ENCODE measurements at places on chromosomes 3 and 15.

DNA sequence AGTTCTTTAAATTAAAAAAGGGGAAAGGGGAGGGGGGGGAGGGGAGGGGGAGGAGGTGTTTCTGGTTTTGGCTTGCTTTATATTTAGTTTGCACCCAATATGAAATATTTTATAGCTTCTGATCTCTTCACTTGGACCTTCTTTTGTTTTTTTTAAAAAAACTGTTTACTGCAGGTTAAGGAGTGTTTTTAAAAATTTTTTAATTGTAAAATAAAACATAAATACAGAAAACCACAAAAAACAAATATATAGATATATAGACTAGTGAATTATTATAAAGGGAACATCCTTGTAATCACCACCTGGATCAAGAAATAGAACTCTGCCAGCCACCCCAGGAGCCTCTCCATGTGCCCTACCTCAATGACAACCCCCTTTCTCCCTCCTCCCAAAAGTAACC lies 861 bp upstream of the MYLK start:
- DNase-seq: no peak

DNA sequence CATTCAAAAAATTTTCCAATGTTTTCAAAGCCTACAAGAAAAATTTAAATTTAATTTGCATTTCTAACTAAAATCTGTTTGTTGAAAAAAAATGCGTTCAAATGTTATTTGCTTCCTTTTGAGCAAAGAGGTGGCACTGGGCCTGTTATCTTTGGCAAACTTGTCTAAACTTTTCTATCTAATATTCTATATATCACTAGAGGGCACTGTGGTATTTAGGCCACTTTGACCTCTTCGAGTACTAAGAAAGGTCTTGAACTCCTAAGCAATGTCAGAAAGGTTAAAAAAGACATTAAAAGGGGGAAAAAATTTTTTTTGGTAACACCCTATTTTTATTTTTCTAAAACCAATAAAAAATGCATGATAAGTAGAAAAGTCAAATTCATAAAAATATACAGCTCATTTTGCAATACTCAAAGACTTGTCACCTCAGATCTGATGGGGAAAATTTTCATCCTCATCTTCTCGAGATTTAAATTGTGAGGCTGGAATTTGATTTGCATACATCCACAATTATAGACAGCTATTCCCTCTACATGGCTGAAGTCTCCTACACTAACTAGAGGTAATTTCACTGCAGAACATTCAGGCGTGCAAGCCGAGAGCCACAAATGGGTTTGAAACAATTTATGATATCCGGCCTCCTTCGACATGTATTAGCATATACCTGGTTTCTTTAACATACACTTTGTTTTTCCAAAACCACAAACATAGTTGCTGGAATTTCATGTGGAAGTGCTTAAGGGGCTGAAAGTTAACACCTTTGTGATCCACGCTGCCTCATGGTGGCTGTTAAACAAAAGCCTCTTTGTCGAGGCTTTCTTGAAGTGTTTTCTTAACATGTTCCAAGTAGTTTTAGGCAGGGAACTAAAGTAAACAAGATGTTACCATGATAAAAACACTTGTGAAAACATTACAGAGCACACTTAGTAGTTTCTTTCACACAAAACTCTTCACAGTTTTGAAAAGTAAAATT lies 576.4 kb downstream of the FOXP1 start:
- no peak for DNase-seq

DNA sequence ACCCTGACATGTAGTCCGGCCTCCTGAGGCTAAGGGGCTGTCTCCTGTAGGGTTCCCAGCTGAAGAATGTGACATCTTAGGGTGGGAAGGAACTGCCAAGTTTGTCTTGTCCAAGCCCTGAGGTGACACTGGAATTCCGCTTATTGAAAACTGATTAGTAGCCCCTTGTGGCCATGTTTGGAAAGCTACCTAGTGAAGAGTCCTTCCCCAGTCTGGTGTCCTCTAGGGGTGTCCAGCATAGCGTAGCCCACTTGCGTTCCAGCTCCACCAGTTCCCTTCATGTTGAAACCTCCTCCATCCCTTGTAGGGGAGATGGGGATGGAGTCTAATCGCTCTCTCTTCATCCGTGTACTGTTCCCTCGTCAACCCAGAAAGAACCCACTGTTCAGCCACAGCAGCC lies 79.5 kb downstream of the CHDH start:
- DNase-seq: no peak

DNA sequence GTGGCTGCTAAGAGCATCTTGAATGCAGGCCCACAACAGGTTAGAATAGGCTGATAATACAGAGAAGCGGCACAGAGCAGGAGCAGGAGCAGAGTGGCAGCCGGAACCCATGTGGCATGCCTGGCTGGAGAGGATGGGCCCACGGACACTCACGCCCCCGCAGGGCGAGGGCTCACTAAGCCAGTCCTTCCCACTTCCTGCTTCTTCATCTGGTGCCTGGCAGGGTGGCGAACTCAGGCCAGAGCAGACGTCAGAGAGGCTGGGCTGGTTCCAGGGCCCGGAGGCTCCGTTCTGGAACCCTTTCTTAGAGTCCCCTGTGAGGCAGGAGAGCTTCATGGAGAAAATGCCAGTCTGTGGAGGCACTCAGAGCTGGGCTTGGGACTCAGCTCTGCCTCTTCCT lies 195.1 kb downstream of the NTRK3 start:
- no peak for DNase-seq

DNA sequence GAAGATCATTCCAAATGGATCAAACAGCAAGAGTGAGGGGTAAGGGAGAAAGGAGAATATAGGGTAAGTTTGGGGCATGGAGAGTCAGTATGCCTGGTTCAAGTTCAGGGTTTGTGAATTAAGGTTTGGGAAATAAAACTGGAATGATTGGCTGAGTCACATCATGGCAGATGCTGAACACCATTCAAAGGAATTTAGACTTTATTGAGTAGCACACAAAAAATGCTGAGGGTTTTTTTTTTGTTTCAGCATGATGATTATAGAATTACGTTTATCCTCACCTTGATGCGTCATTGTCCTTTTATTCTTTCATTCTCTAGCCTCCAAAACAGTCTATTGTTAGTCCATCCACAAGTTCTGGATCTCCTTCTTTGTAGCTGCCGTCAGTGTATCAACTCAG lies 220.0 kb upstream of the UMPS start:
- no peak for DNase-seq

- no peak for DNase-seq
These were observed 2.3 kb downstream of the OCA2 start for GRCh38 chr15:28096670-28097431.

DNA sequence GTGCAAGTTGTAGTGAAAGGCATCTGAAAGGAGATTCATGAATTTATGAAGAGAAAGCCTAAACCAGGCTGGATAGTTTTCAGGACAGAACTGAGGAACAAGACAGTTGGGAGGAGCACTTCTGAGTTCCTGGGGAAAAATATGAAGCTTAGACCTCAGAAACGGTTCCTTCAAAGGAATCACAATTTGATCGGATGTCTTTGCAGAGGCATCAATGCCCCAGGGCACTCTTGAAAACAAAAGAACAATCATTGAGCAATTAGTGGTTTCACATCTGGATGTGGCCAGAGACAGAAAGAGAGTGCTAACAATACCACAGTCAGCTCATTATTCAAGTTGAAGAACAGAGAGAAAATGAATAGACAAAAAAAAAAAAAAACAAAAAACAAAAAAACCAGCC lies 86.2 kb downstream of the KLF13 start:
- no peak for DNase-seq

DNA sequence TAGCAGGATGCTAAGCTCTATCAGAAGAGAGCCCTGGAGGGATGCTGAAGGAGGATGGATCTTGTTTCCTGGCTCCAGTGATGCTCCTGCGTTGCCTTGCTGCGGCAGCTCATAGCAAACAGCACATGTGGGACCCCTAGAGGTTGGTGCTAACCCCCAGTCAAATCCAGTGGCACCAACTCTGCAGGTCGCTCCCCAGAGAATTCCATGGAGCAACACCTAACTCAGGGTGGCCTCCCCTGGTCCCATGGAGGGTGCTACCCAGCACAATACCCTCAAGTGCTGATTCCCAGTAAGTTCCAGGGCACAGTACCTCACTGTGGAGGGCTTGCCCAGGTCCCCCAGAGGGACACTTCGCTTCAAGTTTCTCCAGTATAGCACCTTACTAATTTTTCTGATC lies 231.2 kb downstream of the NEK10 start:
- DNase-seq: no peak

GRCh38 chr3:31721676-31722075 lies 189.0 kb downstream of the STT3B start:
- DNase-seq: no peak

DNA sequence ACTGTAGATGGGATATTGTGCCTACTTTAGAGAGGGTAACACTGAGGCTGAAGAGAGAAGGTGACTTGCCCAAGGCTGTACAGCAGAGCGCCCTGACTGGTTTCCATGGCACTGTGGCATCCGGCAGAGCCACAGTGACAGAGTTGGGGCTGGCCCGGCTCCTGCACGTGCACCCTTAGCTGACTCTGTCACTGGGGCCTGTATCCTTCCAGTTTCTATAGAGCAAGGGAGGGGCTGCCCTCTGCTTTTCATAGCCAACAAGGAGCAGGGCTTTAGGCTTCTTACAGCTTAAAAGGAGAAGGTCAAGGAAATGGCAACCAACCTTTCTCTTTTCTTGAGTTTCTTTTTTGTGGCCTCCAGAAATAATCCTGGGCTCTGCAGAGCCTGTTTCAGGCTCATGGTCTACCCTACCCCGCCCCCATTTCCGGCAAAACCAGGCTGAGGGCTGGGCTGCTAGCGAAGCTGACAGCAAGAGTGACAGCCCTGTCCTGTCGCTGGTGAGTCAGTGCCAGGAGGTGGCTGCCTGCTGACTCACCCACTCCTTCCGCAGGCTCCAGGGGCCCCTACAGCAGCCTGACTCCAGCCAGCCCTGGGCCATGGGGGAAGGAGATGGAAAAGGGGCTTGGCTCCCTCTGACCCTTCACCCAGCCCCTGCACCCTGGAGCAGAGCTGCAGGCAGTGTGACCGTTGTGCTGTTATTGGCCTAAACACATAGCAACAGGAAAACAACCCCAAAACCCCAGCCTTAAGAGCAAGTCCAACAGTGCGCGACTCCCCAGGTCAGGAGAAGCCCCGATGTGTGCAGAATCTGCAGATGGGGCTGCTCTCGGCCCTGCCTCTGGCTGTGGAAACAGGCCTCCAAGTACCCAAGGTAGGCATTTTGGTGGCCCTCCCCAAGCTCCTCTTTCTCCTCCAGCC lies 29.8 kb downstream of the SLC6A6 start:
- peak; percentile 24 for DNase-seq

DNA sequence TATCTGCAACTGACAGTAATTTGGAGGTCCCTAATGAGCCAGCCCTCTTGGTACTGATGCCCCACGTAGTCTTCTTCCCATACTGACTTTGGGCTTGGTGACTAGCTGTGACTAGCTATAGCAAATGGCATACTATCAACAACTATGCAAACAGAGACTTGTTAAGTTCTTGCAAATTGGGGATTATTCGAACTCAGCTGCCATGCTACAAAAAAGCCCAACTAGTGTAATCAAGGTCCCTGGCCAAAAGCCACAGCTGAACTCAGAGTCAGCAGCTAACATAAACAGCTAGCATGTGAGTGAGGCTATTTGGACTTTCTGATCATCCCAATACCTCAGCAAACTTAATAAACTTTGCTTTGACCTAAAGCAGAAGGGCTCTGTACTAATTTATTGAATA lies 121.2 kb upstream of the PLXND1 start:
- DNase-seq: no peak

GRCh38 chr15:77002954-77003912 lies 8.3 kb downstream of the PSTPIP1 start:
- DNase-seq: no peak

- DNase-seq: peak; percentile 22
These were observed 161.3 kb upstream of the TLE3 start for GRCh38 chr15:70259028-70259424.

DNA sequence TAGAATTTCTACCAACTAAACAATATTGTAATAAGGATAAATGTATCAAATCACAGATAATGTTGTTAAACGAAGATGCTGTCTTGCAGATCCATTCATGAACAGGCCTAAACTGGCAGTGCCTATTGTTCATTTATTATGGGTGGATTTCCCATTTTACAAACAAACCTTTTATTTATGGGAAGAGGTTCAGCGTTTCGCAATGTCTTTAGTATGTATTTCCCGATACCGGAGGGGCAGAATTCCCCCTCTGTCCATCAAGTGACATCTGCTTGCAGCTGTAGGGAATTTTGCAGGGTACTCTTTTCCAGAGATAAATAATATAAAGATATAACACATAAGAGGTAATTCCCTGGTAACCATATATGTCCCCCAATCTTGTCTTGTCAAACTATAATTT lies 5.7 kb downstream of the CEP19 start:
- no peak for DNase-seq

DNA sequence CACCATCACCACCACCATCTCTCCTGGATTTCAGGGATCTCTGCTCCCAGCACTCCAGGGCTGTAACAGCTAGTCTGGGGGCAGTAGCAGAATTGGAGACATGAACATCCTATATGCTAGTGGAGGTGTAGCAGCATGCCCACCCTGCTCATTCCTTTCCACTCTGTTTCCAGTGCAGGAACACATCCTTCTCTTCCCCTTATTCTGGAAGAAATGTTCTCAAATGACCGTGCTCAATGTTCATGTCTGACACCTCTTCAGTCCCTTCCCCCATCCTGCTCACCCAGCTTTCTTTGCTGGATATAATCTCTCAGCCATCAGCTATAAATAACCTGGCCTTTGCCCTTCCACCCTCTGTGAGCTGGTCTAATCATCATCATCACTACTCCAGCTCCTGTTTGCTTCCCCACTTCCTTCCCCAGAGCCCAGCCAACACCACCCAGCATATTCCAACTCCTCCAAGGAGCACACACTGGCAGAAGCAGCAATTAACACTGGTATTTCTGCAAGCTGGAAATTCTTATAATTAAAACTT lies 31.1 kb downstream of the DCLK3 start:
- DNase-seq: no peak

DNA sequence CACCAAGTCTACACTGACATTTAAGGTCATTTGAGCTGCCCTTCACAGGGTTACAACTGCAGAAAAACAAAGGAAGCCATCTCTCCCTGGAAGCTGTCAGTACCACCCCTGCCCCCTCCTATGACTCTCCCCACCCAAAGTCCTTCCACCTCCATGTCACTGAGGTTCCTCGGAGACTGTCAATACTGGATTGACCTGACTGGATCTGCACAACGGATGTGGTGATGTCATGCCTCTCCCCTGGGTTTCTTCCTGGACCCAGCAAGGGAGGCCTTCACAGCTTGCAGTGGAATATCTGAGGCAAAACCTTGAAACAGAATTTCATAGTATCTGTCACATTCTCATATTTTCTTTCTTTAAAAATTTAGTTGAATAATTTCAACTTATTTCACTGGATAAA lies 153.5 kb downstream of the CLSTN2 start:
- no peak for DNase-seq

DNA sequence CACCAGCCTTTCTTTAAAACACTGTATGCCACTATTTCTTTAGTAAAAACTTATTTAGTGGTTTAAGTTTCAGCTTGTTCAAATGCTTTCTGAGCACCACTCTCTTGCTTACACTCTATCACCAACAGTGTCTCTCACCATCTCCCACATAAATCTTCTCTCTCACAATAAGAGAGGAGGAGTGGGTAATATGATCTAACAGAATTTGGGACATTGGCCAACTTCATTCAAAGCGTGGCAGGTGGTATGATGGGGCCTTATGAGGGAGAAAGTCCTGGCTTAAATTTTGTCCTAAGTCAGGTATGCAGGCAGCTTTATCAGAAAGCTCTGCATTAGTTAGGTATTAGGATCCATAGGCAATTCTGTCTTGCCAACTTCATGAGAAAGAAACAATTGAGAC lies 1132.5 kb downstream of the TUSC7 start:
- peak; percentile 6 for DNase-seq

GRCh38 chr3:194101592-194102432 lies 34.1 kb upstream of the HES1 start:
- DNase-seq: no peak

- peak; percentile 19 for DNase-seq
These were observed 6.7 kb downstream of the CCDC9B start for GRCh38 chr15:40333922-40334492.
